ENCODE measurements at places on chromosomes 6 and 20.

- no peak for DNase-seq
Observed at GRCh38 chr6:98593676-98594075, 240.7 kb upstream of the POU3F2 start.

- DNase-seq = no peak
Observed at GRCh38 chr20:6942266-6942665, 174.8 kb downstream of the BMP2 start.

DNA sequence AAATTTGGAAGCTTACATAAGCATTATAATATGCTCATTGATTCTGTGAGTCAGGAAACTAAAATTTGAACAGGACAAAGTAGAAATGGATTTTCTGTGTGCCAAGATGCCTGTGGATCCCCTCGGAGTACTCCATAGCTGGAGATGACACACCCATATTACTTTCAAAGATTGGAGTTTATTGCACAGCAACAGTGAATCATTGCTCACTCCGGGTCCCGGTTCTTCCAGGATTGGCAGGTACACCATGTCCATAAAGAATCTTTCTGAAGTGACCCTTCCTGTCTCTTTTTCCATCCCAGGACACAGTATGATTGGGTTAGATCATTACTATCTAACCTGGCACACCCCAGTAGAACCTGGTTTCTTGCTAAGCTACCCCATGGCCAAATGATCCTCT is 2.7 kb upstream of the BTN2A2 start:
- DNase-seq = no peak

DNA sequence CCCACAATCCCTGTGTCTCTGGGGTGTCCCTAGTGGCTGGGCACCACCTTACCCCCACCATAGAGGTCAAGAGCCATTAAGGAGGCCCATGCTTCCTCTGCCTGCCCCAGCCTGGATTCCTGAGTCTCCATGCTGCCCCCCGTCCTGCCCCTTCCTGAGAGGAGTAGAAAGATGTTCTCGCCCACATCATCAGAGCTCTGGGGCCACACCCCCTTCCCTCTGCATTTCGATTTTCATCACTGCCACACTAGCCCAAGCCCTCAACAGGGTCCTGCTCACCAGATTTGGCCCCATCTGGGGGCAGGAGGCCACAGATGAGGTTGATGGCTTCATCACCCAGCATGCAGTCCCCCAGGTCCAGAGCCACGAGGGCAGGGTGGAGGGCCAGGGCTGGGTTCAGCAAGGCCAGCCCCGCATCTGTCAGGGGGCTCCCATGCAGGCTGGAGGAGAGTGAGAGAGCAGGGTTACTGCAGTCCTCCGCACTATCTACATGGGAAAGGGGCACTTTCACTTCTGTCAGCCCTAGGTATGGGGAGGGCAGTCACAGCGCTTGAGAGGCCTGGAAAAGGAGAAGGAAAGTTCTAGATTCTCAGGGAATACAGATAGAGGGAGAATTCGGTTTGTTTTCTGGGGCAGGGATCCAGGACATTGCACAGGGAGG is 1.5 kb downstream of the LRRC73 start:
- no peak for DNase-seq

DNA sequence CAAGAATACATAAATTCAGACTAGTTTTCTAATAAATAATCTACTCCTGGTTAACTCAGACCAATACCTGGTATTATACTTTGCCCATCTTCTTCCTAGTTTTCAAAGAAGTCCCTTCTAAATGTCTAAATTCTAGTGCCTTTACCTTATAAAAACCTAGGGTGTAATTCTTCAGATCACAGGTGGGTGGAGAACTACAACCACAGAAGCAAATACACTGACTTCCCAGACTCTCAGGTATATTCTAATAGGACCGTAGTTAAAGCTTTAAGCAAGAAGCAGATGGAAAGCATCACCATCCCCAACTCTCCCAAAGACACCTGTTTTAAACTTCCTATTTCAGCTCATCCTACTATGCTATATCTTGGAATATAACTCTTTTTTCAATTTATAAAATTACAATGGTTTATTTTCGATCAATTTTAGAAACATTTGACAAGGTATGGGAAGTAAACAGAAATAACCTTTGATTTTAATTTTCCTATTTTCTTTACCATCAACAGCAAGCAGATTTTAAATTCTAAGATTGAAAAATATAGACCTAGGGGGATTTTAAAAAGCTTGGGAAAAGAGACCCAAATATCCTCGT is 15.8 kb downstream of the MAN1A1 start:
- no peak for DNase-seq
